Nephron progenitor cell (in vitro differentiated cells): ENCODE measurements at places on chromosomes 6 and 20.

DNA sequence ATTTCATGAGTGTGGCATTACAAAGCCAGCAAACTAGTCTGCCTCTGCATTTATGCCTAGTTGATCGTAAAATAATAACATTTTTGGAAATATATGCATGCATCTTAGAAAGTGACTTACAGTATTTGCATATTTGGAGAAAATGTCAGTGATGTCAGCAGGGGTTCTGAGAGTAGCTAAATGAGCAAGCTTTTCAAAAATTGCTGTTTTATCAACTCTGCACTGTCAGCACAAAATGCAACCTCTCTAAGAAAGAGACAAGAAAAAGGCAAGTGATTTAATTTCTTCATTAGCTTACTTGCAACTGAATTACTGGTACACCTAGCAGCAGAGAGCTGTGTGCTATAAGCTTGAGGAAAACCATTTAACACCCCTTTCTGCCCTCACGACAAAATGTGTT, 632.5 kb upstream of the MMS22L start:
- DNase-seq, result no peak

DNA sequence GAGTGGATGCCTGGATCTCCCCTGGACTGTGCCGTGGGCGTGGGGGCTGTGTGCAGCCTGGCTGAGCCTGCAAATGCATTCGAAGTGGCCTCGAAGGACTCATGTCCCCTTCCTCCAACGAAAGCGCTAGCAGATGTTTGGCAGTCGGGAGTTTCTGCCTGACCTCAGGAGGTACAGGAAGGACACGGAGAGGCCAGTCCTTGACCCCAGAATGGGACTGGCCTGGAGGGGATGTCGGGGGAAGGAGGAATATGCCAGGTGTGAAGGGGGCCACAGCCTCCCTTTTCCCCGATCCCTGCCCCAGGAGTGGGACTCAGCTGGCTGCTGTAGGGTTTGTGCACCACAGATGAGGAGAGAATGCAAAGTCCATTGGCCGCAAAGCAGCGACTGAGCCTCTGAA, 45.6 kb downstream of the APCDD1L start:
- DNase-seq, result no peak

- no peak for DNase-seq
Measured at GRCh38 chr6:89657445-89658158, 19.1 kb upstream of the LYRM2 start.

GRCh38 chr20:47701612-47702011, 83.7 kb downstream of the SULF2 start:
- no peak for DNase-seq

DNA sequence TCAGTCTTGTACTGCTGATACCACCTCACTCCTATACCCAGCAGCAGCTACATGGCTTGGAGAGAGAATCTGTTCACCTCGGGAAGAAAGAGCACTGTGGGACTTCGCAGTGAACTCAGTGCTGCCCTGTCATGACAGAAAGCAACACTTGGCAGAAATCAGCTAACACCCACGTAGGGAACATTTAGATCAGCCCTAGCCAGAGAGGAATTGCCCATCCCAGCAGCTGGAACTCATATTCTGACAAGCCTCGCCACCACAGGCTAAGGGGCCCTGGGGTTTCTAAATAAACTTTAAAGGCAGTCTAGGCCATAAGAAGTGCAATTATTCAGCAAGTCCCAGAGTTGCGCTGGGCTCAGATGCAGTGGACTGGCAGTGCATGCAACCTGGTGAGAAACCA, 1266.8 kb downstream of the GRIK2 start:
- DNase-seq, result no peak

GRCh38 chr20:48737434-48738093, 90.2 kb downstream of the PREX1 start:
- DNase-seq, result no peak

DNA sequence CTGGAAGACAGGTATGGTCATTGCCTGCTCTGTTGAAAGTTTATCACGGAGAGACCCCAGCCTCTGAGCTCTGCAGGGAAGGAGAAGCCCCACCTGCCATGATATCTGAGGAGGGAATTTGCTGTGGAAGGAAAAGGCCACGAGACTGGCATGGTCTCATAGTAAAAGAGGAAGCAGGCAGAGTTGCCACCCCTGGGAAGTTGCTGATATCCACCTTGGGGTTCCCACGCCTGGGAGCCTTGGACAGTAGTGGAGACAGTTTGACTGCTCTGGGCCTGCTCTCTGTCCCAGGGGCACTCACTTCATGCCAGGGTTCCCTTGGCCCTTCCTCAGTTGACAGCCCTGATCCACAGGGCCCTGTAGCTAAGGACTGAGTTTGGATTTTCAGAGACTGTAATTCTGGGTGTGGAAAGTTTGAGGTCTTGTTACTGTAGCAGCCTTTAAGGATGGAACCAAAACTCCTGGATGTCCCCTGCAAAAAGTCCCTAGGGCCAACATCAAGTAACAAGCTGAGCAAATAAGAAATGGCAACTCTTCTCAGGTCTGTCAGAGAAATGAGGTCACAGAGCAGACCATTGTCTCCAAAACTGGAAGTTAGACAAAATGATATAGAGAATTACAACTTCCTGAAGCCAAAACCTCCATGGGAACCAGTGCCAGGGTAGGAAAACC, 6.9 kb upstream of the SIRPB1 start:
- no peak for DNase-seq

GRCh38 chr6:41278699-41279405, 7.6 kb downstream of the TREM1 start:
- peak; percentile 62 for DNase-seq

DNA sequence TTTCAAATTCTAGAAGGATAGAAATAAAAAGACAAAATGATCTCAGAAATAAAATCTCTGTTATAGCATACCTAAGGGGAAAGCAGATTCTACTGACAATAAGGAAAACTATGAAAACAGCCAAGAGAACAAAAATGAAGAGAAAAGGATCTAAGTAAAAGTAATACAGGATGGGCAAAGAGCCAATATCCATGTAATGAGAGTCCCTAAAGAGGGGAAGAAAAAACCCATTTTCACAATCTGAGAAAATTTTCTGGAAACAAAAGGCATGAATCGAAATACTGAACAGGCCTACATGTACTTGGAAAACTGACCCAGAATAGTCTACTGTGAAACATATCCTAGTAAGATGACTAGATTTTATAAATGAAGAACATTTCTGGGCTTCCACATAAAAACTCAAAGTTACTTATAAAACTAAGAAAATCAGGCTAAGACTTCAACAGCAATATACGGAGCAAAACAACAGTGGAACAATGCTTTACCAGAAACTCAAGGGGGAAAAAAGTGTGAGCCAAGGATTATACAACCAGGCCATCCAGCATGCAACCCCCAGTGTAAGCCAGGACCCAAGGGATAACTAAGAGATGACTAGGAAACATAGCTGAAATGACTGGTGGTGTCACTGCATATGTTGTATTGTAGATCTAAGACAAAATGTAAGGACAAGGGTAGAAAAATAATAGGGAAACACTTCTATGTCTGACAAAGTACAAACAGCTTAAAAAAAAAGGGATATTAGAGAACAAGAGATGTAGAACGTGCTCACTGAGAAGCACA, 10.2 kb downstream of the NAPB start:
- DNase-seq, result no peak
